ENCODE measurements at places on chromosomes 11 and 22. TPM values are rescaled to one million over a fixed set of nuclear protein-coding genes. Genes with fewer than 3 reads are reported as not detected.

P2RX6 gene
- total RNA-seq, result not detected

OR4B1 gene
- total RNA-seq, result not detected

RRP8 gene
- total RNA-seq, result 25.7 TPM

EIF3M gene
- 431 TPM for total RNA-seq

PANX2 gene
- not detected for total RNA-seq

OR8D4 gene
- not detected for total RNA-seq

CALCA gene
- not detected for total RNA-seq

PDGFB gene
- 13.4 TPM for total RNA-seq

CHST1 gene
- 4.7 TPM for total RNA-seq

CCDC116 gene
- 0.20 TPM for total RNA-seq

PANX3 gene
- total RNA-seq, result not detected

PEX26 gene
- total RNA-seq, result 28.0 TPM

TPST2 gene
- total RNA-seq, result 21.4 TPM

C22orf15 gene
- not detected for total RNA-seq

RAB3IL1 gene
- 22.1 TPM for total RNA-seq

PHRF1 gene
- 28.0 TPM for total RNA-seq

BTBD18 gene
- total RNA-seq, result not detected

GALR3 gene
- total RNA-seq, result not detected

PARVG gene
- 7.0 TPM for total RNA-seq

C11orf87 gene
- not detected for total RNA-seq

EIF3L gene
- 538 TPM for total RNA-seq

FREY1 gene
- not detected for total RNA-seq

MN1 gene
- total RNA-seq, result 13.4 TPM

DDI1 gene
- not detected for total RNA-seq

SGSM1 gene
- 1.8 TPM for total RNA-seq

OR6T1 gene
- not detected for total RNA-seq

ANO5 gene
- 25.5 TPM for total RNA-seq

PGA4 gene
- 8.8 TPM for total RNA-seq

YPEL1 gene
- 18.0 TPM for total RNA-seq

OR52A1 gene
- total RNA-seq, result not detected

CRYBB3 gene
- not detected for total RNA-seq

IGLL1 gene
- total RNA-seq, result not detected

HORMAD2 gene
- total RNA-seq, result not detected

PAMR1 gene
- total RNA-seq, result 4.2 TPM

CRYBA4 gene
- not detected for total RNA-seq

TMEM121B gene
- total RNA-seq, result 0.30 TPM

ANKK1 gene
- total RNA-seq, result not detected

VWCE gene
- 0.78 TPM for total RNA-seq

MUC6 gene
- total RNA-seq, result 0.77 TPM

PKDREJ gene
- 0.10 TPM for total RNA-seq

C11orf16 gene
- total RNA-seq, result not detected

RCN1 gene
- total RNA-seq, result 52.5 TPM

All from gastroesophageal sphincter (tissue), 4 donors.